ENCODE measurements at places on chromosomes 3 and 15. TPM values are rescaled to one million over a fixed set of nuclear protein-coding genes. Genes with fewer than 3 reads are reported as not detected.

The ST3GAL6 gene
- 41.8 TPM for total RNA-seq

The C3orf20 gene
- 0.13 TPM for total RNA-seq

The BCL2A1 gene
- total RNA-seq = 0.58 TPM

The GPR149 gene
- total RNA-seq = not detected

The NEIL1 gene
- 43.2 TPM for total RNA-seq

The STRIT1 gene
- total RNA-seq = not detected

The PPARG gene
- total RNA-seq = 7.4 TPM

The CIAO2A gene
- 70.2 TPM for total RNA-seq

- no peak for DNase-seq
Measured at GRCh38 chr3:55912880-55913279, 425.8 kb upstream of the WNT5A start.

DNA sequence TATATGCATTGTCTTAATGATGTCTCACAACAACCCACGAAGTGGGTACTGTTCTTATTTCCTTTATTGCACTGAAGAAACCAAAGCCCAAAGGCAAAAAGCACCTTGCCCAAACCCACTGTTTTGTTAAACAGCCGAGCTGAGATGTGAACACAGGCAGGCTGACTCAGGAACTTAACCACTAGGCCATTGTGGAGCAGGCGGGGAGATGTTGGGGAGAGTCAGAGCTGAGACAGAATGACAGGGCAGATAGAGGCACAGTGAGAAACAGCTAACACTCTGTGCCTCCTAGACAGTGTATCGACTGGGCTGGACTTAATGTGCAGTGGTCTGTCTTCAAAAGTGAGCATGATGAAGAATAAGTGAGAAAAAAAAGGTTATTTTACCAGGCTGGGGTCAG lies 56.5 kb downstream of the RPLP1 start:
- no peak for DNase-seq

DNA sequence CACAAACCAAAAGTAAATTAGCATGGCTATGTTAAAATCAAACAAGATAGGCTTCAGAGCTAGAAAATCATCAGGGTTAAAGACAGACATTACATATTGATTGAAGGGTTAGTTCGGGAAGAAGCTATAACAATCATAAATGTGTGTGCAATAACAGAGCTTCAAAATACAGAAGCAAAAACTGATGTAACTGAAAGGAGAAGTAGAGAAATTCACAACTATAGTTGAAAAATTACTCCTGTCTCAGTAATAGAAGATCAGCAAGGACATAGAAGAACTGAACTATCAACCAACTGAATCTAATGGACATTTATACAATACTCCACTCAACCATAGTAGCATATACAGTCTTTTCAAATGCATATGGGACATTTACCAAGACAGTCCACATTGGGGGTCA lies 59.4 kb downstream of the MCTP2 start:
- no peak for DNase-seq

DNA sequence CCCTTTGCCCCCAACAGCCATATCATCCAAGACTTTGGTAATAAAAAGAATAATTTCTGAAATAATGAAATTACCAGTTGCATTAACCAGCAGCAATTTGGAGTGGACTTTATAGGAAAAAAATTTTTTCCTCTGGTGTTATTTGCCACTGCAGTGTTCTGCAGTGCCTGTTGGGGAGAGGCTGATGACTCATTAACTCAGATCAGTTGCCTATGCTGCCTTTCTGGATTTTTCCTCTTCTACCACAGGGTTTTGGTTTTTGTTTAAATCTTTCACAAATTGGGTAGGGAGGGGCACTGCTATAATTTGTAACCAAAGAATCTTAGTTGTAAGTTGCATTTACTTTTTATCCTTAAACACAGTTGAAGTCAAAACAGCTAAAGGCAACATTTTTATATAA lies 22.7 kb downstream of the ATP6V1A start:
- DNase-seq = no peak

DNA sequence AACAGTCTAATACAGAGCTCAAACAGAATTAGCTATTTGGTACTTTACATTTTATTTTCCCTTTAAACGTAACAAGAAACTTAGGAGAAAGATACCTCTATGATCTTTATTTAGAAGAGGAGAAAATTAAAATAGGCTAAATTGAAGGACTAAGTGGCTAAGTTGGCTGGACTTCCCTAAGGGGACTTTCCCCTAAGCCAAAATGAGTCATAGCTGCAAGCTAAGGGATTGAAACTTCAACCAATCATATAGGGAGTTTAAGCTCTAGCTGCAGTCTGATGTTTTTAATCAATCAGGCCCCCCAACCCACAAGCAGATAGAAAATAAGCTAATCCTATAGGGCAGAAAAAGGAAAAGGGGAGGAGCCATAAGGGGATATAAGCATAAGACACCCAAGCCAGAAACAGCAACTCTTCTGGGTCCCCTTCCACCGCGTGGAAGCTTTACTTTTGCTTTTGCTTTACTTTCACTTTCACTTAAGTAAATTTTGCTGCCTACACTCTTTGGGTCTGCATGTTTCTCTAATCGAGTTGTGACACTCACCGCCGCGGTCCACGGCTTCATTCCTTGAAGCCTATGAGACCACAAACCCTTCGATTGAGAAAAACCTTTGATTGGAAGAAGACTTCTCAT lies 1108.5 kb upstream of the EPHA6 start:
- no peak for DNase-seq

GRCh38 chr15:89052474-89052873 lies 35.8 kb upstream of the ABHD2 start:
- no peak for DNase-seq

GRCh38 chr15:83094583-83094982 lies 12.9 kb upstream of the TM6SF1 start:
- DNase-seq = no peak

- DNase-seq = no peak
Measured at GRCh38 chr3:153820035-153820434, 301.2 kb upstream of the ARHGEF26 start.

DNA sequence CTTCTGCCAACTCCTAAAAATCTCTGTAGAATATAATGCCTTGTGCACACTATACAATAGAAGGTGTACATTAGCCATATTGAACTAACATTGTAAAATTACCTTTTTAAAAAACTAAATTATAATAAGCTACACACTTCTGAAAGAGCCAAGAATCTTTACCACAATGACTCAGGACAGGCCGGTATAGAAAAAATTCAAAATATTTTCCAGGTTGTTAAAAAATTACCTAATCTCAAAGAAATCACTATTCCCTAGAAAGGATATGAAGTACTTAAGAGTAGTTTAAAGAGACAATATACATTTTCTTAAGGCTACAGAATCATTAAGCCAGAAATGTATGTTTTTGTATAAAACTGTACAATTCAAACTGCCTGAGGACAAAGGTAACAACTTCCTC lies 48.5 kb downstream of the TJP1 start:
- no peak for DNase-seq

GRCh38 chr3:54304877-54305276 lies 182.5 kb downstream of the CACNA2D3 start:
- no peak for DNase-seq

DNA sequence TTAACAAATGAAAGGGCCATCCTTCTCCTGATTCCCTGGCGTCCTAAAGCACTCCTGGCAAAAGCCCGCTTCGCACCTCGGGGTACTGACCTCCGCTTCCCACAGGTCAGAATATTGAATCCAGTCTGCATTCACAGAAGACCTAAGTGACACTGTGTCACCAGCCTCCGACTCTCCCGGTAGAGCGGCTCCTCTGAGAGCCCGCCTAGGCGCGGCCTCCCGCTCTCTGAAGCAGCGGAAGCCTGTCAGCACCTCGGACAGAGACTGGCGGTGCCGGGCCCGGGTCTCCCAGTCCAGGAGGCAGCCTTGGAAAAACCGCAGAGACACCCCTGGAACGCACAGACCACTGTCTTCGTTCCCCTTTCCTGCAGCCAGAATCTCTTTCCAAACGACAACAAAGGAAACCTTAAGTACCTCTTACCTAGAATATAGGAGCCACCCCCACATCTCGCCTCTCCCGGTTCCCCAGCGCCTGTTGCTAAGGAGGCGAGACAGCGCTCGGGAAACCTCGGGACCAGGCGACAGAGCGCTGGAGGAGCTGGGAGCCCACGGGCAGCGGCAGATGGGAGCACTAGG lies 1.2 kb downstream of the GABRB3 start:
- DNase-seq = no peak

DNA sequence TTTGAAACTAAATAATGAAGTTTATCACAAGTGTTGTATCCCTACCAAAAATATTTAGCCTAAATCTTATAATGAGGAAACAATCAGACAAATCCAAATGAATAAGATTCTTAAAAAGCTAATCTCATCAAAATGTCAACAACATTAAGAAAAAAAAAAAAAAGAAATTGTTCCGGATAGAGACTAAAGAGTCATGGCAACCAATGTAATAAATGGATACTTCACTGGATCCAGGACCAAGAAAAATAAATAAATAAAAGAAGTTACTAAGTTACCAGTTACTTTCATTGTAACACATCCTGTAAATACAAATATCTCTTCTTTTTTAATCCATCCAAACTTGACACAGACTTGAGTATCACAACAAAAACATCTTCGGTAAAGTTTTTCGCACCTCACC lies 607 bp downstream of the MRPL47 start:
- no peak for DNase-seq

GRCh38 chr15:93247466-93248121 lies 158.6 kb upstream of the RGMA start:
- peak; percentile 45 for DNase-seq

- DNase-seq = no peak
Measured at GRCh38 chr15:75237316-75237982, 20.7 kb upstream of the GOLGA6C start.

DNA sequence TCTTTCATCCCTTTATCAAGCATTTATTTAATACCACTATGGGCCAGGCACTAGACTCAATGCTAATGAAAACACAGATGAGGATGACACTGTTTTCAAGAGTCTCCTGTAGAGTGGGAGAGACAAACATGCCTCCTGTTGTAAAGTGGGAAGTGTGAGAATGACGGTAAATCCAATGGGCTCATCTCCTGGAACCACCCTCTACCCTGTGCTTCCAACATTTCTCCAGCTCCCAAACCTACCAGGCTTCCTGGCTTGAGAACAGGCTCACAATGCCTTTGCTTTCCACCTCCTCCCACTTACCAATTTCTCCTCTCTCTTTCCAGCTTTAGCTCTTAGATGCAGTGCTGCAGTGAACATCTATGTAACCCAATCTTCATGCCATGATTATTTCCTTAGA lies 54.1 kb upstream of the TBC1D23 start:
- no peak for DNase-seq
